ENCODE measurements at places on chromosomes 12 and 14.

DNA sequence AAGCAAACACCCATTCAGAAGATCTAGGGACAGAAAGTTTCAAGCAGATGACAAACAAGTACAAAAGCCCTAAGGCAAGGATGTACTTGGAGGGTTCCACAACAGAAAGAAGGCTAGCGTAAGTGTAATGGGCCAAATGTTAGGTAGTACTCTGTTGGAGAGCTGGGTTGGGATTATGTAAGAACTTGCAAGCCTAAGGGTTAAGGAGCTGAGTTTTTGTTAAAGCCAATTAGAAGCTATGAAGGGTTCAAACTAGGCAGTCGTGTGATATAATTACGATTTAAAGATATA lies 41.4 kb downstream of the HECTD1 start:
- no peak for DNase-seq

GRCh38 chr14:61285364-61285763 lies 4.2 kb upstream of the TMEM30B start:
- DNase-seq = no peak

GRCh38 chr12:59723520-59723919 lies 127.7 kb downstream of the SLC16A7 start:
- no peak for DNase-seq

DNA sequence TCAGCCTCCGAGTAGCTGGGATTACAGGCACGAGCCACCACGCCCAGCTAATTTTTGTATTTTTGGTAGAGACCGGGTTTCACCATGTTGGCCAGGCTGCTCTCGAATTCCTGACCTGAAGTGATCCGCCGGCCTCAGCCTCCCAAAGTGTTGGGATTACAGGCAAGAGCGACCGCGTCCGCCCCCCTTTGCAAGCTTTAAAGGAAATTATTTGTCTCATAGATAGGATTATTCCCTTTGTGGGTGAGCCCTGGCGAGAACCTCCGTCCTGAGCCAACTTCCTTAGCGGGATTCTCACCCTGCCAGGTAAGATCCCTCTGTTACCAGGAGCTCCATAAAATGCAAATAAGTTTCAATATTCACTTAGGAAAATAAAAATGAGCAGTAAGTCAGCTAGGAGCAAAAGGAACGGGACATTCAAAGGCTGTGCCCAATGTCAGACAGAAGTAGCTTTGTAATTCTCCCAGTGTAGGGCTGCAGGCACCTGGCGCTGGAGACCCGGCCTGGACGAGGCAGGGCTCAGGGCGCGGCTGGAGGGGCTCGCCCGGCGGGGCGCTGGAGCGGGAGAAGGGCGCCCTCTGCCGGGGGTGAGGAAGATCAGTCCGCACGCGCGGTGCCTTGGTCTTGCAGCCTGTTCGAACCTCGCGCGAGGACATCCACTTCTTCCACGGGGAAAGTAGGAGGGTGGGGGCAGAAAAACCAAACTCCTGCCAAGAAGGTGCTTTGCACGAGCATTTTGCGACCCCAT lies 47.2 kb upstream of the PLXNC1 start:
- DNase-seq = peak; percentile 75

DNA sequence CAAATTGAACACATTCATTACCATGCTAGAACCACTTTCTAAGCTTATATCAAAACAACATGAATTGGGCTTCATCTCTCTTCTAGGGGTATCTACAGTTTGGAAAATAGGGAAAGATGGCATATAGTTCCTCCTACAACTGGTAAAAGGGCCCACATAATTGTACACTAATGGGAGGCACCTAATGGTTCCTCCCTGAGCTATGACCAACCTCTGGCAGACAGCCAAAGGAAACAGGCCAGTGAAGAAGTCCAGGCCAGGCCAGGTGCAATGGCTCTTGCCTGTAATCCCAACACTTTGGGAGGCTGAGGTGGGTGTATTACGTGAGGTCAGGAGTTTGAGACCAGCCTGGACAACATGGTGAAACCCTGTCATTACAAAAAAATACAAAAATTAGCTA lies 23.2 kb upstream of the APOF start:
- no peak for DNase-seq

DNA sequence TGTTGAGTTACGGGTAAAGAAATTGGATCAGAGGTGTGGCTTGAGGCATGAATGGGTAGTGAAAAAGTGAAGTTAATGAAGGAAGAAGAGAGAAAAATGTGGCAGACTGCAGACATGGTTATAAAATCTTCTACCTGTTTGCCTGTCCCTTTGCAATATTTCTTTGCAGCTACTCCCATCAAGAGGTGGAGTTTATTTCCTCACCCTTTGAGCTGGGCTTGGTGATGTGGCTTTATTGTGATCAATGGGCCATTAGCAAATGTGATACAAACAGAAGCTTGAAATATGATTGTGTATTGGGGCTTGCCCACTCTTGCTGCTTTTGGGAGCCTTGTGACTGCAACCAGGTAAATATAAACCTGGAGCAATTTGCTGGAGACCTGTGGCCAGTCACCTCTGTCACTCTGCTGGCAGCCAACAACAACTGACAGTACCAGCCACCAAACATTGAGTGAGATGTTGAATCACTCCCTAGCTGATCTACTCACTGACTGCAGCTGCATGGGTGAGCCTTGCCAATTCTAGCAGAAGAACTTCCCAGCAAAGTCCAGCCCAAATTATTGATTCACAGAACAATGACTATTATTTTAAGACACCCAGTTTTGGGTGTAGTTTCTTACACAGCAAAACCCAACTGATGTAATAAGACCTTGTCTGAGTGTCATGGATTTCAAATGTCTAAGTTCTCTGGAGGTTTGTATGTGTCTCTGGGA lies 151.0 kb upstream of the ATP2B1 start:
- no peak for DNase-seq

GRCh38 chr14:67704484-67705089 lies 2.9 kb downstream of the RDH12 start:
- DNase-seq = no peak

- no peak for DNase-seq
Observed at GRCh38 chr12:117142094-117142493, 42.9 kb upstream of the TESC start.

DNA sequence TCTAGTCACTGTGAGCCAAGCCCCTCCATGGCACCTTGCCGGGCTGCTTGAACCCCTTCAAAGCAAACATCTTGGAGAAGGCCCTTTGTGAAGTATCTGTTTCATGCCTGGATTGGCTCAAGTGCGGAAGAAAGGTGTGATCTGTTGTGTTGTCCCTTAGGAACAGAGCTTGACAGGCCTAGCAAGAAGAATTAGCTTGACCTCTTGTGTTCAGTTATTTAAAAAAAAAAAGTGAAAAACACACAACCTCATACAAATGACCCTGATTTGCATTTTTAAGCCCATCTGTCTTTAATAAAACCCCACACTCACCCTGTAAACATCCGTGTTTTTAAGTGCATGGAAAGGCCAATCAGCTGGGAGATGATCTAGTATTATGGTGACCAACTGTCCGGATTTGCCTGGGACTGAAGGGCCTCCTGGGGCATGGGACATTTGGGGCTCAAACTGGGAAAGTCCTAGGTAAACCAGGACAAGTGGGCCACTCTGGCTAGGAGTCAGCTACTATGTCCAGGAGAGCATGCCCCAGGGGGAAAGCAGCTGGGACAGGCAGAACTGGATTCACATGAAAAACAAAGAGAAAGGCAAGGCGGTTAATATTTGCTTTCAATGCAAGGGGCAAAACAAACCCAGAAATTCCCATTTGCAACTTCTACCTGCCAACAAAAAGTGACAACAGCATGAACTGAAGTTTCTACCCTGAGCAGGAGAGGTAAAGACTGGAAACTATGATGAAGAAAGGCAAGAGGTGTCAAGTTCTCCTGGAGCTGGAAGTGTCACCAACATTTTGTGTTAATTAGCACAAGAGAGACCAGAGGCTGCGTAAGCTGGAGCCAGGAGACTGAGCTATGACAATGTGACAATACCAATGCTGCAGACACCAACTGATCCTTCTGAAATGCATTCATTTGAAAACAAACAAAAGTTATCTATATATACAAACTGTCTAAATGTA lies 78.6 kb downstream of the CLMN start:
- no peak for DNase-seq

DNA sequence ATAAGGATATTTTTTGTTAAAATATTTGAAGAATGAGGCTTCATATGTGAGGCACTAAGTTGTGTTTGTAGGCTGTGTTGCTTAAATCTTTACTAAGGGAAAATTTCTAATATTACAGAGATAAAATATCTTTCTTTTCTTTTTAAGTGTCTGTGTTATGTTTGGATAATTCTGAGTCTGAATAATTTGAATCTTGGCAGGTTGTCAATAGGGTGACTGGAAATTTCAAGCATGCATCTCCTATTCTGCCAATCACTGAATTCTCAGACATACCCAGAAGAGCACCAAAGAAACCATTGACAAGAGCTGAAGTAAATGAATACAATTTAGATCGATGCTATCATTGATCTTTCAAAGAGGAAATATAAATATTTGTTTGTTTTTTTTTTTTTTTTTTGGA lies 29.4 kb downstream of the TMPO start:
- DNase-seq = no peak

GRCh38 chr12:65868878-65869277 lies 44.6 kb downstream of the HMGA2 start:
- no peak for DNase-seq

DNA sequence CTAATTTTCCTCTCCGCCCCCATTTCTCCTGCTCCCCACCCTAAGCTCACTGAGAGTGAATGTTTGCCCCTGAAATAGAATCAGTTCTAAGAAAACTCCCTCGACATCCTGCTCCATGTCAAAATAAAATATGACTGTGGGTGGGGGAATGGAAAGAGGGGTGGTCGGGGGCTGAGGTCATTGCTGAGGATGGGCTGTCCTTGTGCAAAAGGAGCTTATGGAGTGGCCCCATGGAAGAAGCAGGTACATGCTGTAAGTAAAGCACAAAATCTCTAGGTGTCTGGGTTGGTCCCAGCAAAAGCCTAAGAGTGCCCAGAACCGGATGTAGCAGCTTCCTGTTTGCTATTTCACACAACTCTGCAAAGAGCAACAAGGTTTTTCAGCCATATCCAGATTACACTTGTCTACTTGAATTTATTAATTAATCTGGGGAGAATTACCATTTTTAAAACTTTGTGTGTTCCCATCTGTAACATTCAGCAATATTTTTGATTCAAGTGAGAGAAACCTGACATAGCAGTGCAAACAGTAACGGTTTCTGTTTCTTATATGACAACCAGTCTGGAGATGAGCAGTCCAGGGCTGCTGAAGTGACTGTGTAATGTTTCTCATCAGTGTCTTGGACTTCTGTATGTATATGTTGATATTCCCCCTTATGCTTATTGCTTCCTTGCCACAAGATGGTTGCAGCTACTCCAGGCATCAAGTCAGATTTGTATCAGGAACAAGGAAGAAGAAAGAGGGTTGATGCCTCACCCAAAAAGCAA lies 40.4 kb upstream of the GZMB start:
- no peak for DNase-seq

DNA sequence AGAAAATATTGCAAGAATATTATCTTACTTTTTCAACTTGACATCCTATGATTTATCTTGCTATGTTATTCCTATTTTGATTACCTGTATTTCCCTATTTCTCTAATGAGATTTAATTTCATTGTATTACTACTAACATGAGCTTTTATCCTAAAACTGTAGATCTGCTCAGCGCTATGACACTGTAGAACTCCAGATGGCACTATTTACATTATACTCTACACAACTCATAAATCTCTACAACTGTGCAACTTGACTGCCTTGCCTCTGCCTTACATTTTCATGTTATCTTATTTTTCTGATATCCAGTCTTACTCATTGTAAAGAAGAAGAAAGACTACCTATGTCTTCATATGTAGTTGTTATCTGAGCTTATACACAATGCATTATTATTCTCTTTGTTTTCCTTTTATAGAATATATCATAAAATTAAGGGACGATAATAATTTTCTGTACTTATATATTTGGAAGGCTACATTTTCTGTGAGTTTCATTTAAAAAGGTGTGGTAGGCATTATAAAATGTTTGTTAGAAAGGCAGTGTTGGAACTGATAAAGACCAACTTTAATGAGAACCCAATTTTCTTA lies 24.1 kb downstream of the NUP37 start:
- no peak for DNase-seq

- no peak for DNase-seq
Observed at GRCh38 chr14:55131370-55132137, 2.5 kb downstream of the LGALS3 start.

DNA sequence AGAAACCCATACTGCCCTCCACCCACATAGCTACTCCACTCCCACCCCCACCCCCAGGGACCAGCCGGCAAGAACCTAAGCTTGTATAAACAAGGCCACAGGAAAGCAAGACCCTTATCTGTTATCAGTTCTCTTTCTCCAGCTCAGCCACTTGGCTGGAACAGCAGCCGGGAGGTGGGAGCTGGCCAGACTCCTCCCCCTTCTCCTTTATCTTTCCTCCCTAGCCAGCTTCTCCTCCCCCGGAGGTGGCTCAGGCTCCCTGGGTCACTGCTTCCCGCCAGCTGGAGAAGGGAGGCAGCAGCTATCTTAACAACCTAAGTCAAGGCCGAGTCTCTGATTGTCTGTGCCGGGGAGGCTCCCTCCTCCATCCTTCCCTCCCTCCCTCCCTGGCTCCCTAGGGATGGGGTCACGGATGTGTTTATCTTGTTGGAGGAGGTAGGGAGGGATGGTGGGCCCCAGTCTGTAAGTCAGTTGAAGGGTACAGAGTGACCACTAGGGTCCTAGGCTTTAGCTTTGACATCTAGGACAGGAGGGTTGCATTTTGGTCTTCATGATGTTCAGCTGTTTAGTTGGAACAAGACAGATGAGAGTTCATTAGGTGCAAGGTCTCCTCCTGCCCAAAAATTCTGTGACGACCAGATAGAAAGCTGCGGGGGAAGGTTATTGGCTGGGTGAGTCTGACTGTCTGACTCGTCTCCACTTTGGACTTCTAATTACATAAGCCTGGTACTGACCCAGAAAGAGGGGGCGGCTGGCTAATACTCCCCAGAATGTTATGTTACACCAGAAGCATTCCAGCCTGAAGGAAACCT lies 29.7 kb downstream of the ZFP36L1 start:
- no peak for DNase-seq

DNA sequence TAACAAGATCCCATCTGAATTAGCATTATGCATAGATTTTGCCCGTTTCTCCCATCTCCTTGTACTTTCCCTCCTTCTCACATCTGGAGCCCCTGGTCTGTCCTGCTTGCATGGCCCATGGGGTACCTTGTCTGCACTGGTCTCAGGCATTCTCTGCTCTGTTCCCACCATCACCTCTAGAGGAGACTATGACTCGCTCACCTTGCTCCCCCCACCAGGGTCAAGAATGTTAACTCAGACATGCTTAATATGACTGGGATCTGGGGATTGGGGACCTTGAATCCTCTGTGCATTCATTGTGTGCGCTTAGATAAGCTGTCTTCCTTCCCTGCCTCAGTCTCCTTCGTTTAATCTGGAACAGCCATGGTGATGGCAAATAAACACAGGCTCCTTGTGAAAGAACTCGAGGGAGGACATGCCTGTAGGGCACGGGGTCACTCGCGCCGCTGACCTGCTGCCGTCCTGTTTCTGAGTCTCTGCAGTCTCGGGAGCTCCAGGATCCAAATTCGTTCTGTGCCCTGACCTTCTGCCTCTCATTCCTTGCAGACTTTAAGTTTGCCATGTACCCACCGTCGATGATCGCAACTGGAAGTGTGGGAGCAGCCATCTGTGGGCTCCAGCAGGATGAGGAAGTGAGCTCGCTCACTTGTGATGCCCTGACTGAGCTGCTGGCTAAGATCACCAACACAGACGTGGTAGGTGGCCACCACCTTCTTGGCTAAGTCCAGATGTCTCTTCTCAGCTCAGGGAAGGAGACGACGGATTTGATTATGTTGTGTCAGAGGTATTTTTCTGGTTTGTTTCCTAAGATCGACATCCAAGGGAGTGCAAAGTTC lies 15.0 kb downstream of the CCND2 start:
- DNase-seq = no peak

- DNase-seq = no peak
Observed at GRCh38 chr14:51512316-51512715, 139.4 kb upstream of the FRMD6 start.

- no peak for DNase-seq
Observed at GRCh38 chr12:53974084-53975063, at the start of gene HOTAIR. Gene HOTAIR (minus strand): TSS chr12:53974954.

Data from T-helper 17 cell (primary cell).